ENCODE measurements at places on chromosomes 13 and 19.

DNA sequence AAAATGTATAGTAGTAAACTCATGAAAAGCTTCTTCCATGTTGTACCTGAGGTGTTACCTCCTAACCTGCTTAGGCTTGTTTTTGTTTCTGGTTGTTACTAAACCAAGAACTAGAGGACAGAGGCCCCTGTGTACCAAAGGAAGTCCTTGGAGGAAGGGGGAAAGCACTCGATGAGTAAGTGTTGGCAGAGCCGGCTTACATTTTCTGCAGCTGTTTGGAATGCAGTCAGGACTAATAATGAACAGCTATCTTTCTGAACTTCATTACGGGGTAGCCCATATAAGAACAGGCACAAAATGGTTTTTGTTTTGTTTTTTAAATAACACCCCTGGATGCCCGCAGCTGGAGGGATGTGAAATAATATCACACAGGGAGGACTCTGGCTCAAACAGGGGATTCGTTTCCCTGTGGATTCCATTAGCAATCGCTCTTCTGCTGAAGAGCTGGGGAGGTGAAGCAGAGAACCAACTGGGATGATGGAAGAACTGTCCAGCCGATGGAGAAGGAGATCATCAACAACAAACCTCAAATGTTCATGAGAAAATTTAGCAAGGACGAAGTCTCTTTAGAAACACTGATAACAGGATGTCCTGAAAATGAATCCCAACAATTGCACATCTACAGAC, 214.2 kb upstream of the MAB21L1 start:
- DNase-seq, result no peak

DNA sequence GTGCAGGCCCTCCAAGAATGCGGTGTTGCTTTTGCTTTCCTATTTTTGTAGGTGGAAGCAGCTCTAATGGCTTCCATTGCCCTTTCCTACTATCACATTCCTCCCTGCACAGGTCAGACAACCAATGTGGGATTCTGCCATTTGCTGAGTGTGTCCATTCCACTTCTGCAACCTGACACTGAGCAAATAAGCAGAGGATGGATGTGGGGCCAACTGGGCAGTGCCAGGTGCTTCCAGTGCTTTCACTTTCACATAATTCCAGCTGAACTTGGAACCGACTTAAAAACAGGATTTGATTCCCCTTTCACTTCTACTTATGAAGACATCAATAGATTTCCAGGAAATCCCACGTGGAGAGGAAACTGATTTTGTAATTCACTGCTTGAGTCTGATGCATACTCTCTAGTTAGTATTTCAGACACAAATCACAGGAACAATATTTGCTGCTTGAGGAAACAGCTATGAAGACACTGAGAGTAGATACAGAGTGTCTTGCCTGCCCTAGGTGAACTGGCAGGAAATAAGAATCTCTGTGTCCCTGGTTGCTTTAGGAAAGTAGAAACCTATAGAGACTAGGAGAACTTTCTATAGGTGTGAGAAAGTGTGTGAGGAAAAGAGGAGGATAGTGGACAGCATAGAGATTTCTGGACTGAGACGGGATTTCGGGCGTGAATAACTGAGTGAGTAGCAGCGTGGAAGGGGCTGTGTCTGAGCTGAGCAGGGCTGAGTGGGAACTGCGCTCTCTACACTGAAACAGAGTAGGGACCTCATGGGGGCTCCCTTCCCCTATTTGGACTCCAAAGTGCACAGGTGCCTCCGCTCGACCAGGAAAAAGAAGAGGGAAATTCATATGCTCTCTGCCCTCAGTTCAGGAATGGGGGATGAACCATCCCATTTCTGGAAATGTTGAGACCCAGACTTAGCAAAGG, 22.5 kb downstream of the LGALS16 start:
- DNase-seq, result no peak

DNA sequence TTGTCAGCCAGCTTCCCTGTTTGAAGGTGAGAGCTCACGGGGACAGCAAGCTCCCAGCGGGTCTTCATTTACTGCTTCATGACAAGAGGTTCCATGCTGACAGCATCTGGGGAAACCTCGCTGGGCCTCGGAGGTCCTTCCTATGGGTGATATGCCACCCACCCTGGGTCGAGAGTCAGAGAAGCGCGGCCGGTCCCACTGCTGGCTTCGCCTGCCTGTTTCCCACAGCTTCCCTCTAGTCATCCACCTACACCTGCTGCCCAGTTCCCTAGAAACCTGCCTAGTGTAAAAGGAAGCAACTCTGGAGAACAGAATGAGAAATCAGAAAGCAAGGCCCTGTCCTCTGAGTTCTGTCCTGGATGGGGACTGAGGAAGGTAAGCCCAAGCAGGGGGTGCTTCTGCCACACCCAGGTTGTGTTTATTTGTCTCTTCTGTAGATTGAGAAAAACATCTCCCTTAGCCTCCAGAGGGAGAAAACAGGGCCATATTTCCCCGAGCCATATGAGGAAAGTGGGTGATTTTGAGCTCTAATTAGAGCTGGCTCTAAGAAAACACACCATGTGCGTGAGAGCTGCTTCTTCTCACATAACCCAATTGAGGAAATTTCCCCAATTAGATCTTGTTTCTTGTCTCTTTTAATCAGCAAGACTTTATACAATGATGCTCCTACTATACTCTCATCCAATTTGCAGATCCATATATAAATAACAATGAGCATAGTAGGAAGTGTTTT, 504.3 kb downstream of the IRS2 start:
- no peak for DNase-seq

DNA sequence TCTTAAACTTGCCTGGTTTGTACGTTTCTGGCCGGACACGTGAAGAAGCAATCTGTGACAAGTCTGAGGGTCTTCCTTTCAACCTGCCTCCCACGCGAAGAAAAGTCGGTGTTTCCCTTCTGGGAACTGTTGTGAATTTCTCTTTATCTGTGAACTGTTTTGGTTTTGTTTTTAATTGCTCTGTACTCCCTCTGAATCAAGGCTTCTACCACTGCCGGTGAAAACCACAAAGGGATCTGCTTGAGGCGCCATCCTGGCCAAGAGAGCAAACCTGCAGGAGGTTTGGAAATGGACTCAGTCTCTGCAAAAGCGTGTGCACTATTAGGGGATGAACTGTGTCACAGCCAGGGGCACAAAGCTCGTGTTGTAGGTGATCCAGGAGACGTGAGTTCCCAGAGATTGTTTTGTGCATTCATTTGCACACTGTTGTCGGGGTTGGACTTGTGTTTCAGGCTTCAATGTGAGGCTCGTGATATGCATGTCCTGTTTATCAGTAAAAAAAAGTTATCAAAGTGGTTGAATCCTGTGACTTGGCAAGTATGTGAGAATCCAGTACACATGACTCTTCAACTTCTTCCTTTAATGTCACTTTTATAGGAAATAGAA, 9.7 kb downstream of the SIGLEC8 start:
- DNase-seq, result no peak

DNA sequence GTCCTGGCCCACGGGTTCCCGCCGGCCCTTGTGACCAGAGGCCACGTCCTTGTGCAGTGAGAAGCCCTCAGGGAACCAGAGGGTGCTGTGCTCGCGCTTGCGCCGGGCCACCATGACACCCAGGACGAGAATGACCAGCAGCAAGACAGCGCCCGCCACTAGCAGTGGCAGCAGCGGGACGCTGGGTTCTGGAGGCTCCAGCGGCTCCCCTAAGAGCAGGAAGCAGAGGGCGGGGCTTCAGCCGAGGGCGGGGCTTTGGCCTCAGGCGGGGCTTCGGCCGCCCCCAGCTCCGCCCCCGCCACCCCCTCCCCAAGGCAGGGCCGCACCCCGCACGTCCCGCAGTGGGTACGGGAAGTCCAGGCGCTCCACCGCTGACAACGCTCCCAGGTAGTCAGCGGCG, 30.4 kb downstream of the NOTCH3 start:
- no peak for DNase-seq

DNA sequence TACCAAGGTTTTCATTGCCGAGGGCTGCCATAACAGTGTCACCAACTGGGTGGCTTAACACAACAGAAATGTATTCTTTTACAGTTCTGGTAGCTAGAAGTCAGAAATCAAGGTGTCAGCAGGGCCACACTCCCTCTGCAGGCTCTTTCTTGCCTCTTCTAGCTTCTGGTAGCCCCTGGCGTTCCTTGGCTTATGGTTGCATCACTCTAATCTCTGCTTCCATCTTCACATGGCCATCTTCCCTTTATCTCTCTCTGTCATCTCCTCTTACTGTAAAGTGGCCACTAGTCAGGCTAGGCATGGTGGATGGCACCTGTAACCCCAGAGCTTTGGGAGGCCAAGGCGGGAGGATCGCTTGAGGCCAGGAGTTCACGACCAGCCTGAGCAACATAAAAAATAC, 38.0 kb upstream of the MRI1 start:
- no peak for DNase-seq

DNA sequence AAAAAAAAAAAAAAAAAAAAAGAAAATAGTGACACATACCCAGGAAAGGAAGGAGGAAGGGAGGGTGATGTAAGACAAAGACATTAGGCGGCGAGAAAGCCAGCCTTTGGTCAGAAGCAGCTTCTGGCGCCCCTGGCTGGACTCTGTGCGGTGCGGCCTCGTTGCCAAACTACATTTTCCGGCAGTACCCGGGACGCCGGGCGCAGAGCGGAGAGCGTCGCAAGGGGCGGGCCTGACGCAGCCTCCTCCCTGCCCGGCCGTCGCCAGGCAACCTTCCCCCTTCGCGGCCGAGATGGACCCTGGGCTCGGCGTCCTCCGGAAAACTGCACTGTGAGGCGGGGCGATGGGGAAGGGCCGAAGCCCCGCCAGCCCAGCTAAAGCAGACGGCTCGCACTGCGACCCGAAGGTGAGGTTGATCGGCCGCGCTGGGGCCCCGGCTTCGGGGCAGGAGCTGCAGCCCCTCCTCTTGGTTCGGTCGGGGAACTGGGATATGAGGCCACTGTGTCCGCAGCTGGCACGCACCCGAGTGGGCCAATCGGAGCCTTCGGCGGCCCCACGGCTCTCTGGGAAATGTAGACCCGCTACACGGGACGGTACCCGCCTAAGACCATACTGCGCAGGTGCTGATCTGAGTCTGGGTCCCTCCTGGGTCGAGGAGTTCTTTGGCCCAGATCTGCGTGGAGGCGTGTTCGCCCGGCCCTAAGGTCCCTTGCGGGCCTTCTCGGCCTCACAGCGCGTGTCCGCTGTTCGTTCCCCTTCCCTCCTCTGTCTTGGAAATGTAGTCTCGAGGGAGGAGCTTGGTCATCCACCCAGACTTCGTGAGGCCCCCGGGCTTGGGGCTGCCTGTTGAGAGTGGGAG, 2.3 kb upstream of the MZF1 start:
- DNase-seq, result no peak

- no peak for DNase-seq
Measured at GRCh38 chr19:37931881-37932655, 25.1 kb downstream of the SIPA1L3 start.

GRCh38 chr19:53555352-53555751, 17.4 kb downstream of the ZNF331 start:
- no peak for DNase-seq

- no peak for DNase-seq
Measured at GRCh38 chr19:44875666-44876451, 15.2 kb upstream of the TOMM40 start.

DNA sequence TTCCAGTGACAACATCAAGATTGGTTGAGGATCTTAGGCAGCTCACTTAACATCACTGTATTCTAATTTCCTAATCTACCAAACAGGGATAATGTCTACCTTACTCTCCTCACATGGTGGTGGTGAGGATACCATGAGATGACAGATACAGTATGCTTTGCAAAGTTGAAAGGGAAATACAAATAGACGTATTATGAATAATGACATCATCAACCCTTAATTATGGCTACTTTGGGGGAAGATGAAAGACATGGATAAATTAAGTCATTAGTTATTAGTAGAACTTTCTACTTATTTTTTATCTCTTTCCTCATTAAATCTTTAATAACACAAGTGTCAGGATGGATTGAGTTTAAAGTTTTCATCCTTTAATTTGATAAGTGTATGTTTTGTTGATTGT, 532.5 kb downstream of the KLF12 start:
- DNase-seq, result no peak

All from stimulated activated CD8-positive, alpha-beta memory T cell treated with anti-CD3 and anti-CD28 coated beads, Interleukin-7, amount 100 ng/mL, for 1 hour (primary cell).